CD14-positive monocyte (primary cell): ENCODE measurements at places on chromosomes 1 and 21.

DNA sequence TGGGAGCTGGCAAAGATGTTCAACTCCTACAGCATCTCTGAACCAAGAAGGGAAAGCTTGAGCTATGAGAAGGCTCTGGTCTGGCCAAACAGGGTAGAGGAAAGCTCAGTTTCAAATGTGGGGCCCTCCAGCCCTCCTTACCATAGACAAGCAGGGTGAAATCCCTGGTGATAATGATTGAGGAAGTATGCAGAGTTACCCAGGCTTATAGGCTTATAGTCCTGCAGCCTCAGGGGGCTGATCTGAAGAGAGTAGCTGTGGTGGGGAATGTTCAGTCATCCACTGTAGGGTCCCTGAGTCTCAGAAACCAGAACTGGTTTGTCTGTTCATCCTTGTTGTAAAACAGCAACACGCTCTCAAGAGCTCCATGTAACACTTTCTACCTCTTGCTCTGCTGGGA is 19.8 kb upstream of the LY9 start:
- DNase-seq: no peak

- no peak for DNase-seq
Observed at GRCh38 chr1:3072391-3073185, 3.6 kb downstream of the PRDM16 start.

DNA sequence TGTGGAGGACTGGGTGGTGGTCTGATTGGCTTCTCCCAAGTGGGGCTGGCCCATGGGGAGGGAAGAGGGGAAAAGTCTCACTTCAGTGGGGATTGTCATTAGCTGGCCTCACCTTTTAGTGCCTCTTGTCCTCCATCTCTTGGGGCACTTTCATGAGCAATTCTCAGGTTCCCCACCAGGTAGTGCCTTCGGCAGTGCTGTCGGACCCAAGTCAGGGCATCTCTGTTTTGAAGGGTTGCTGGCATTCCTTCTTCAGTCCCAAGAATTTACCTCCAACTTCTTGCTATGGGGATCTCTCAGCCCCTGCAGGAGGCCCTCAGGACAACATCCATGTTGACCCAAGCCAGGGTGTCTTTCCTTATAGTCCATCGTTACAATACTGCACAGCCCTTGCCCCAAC is 54.7 kb upstream of the F3 start:
- no peak for DNase-seq

- DNase-seq: no peak
Observed at GRCh38 chr1:239922778-239923522, 168.7 kb upstream of the FMN2 start.

DNA sequence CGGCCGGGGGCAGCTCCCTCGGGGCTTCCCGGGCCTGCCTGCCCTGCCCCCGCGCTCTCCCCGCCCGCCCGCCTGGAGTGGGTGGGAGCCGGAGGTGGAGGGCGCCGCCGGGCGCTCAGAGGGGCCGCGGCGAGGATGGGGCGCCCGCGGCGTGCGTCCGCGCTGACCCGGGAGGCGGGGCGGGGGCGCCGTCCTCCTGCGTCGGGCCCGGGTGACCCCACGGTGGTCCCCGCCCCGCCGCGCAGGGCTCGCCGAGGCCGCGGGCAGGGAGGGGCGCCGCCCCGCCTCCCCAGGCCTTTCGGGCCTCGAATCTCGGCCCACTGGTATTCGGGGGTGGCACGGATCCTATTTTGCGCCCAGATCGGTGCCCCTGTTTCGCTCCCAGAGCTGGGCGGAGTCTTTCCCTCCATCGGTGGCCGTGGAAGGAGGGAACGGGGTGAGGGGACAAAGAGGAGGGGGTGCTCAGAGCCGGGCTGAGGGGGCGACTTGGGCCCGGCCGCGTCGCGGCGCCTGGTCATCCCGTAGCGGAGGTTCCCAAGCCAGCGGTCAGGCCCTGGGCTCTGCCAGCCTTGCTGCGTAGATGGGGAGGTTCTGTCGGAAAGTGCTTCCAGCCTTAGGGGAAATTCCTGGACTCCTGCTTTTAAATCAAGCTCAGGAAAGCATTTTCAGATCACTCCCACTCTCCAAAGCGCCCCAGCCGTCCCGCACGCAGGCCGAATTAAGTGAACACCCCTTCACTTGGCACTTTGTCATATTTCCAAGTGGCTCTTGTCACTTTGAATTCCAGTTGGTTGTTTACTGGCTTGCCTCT is 545 bp downstream of the PATJ start:
- DNase-seq: no peak

DNA sequence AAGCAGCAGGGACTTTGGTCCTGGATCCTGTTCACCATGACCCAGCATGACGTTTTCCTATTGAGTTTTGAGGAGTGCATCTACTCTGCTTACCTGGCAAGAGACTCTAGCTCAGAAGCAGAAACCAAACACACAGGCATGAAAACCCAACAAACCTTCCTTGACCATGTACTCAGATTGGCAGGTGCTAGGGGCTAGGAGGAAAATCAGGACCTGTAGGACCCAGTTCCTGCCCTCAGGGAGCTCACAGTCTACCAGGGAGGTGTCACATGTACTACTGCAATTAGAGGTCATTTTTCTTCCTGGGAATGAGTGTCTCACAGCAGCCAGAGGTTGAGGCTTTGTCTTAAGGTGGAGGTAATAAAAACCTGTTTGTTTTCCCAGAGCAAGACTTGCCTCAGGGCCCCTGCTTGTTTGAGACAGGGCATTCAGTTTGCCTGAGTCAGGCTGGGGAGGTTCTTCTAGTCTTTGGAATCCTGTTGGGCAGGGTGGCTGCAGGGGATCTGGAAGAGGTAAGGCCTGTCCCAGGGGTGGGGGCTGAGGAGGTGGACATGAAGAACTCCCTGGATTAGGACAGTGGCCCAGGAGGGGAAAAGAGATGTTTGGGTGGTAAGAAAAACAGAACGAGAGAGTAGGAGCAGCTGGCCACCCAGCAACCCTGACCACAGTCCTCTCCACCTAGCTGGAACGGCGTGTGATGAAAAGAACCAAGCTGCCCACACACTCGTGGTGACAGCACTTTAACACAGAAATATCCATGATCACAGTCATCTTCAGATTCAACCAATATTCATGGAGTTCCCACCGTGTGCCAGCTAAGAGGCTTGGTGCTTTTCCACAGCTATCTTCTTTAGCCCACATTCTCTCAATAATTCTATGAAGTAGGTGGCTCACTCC is 30.8 kb downstream of the IER5 start:
- DNase-seq: no peak
